Activated CD4-positive, alpha-beta T cell treated with anti-CD3 and anti-CD28 coated beads, Interleukin-2, amount 10 ng/mL, durations not matched to agents 7 days and 5 days (primary cell): ENCODE measurements at places on chromosomes 13 and 19. TPM values are rescaled to one million over a fixed set of nuclear protein-coding genes. Genes with fewer than 3 reads are reported as not detected.

The C19orf53 gene
- total RNA-seq = 92.5 TPM

DNA sequence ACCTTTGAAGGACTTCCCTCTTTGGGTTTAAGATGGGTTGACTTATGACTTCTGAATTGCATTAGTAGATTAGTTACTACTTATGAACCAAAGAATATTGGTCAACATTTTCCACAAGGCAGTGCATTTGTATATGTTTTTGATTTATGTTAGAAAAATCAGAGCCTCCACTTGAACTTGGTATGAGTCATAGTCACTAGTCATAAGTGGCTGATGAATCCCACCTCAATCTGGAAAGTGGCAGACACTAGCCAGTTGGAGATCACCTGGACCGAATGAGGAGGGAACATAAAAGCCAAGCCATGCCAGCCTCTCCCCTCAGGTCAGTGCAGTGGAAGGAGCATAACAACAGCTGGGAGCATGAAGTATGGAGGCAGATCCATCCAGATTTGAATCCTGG lies 39.3 kb upstream of the SPART start:
- no peak for DNase-seq

DNA sequence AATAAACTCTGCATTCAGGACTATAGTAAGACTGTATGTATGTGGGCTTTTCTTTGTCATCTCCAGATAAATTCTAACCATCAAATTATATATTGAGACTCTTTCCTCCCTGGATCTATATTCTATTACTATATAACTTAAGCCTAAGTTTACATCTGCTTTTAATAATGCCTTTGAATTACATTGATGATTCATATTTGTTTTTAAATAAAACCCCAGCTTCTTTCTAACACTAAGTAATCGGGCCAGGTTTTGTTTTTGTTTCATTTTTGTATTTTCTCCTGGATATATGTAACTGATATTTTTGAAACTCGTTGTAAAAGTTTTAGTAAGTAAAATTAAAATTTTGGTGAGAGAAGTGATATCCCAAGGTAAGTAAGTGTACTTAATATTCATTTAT lies 1599.1 kb downstream of the PCDH9 start:
- DNase-seq = no peak

DNA sequence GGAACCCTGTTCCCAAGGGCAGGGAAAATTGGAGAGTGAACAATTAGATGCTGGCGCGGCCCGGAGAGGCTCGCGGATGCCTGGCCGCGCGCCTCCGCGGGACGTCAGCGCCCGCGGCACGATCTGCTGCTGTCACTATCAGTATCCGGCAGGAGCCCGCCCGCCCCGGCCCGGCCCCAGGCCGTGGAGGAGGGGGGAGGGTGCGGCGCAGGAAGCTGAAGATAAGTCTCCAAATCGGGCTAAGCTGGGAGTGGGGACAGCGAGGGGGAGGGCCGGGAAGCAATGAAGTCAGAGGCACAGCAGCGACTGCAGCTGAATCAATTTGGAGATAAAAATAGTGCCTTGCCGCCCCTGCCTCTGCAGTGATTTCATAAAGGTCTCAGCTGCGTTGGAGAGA lies 441.5 kb upstream of the KLF12 start:
- DNase-seq = peak; percentile 57

The SYNGR4 gene
- total RNA-seq = not detected

- no peak for DNase-seq
Observed at GRCh38 chr13:92590503-92590908, 636.1 kb upstream of the GPC6 start.

DNA sequence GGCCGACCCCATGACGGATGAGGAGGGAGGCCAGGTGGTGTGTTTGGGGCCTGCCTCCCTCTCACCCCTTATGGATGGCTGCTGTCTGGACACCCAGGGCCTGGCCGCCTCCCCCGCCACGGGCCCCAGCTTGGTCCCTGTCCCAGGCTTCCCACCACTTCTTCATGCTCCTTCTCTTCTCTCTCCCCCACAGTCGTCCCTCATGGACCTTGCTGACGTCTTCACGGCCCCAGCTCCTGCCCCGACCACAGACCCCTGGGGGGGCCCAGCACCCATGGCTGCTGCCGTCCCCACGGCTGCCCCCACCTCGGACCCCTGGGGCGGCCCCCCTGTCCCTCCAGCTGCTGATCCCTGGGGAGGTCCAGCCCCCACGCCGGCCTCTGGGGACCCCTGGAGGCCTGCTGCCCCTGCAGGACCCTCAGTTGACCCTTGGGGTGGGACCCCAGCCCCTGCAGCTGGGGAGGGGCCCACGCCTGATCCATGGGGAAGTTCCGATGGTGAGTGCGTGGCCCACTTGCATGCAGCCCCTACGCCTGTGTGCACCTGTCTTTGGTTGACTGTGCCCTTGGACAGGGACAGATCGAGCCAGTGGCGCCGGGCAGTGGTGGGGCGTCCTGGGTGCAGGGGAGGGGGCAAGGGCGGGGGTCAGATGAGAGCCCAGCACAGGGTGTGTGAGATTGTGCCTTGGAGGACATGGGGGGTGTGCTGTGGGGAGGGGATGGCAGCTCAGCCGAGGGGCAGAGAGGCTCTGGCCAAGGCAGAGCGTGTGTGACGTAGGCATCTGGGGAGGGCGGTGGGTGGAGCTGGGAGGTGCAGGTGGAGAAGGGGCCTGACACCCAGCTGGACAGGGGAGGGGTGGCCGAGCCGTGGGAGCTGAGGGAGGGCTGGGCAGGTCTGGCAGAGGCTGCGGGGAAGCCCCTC lies 16.8 kb downstream of the EPN1 start:
- no peak for DNase-seq

- DNase-seq = peak; percentile 93
Observed at GRCh38 chr19:9792206-9793070, 23.9 kb upstream of the ZNF846 start.

GRCh38 chr13:73872397-73872796 lies 261.8 kb downstream of the KLF12 start:
- no peak for DNase-seq

- DNase-seq = no peak
Observed at GRCh38 chr13:25046274-25046984, 49.5 kb upstream of the PABPC3 start.

DNA sequence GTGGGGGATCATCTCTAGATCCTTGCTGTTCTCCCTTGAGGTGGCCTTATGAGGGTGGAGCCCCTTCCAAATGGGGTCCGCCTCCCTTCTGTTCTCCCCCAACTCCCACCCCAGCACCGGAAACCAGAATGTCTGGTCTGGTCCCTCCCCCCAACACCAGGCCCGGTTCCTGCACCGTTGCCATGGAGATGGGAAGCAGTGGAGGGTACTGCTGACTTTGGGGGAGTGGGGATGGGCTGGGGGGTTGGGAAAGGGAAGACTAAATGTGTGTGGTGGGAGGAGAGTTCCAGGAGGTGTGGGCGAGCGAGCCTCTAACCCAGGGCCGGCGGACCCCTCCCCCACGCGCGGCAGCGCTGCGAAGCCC lies 1.7 kb downstream of the SHANK1 start:
- no peak for DNase-seq

- DNase-seq = no peak
Observed at GRCh38 chr19:44747739-44748425, 626 bp upstream of the BCL3 start.

DNA sequence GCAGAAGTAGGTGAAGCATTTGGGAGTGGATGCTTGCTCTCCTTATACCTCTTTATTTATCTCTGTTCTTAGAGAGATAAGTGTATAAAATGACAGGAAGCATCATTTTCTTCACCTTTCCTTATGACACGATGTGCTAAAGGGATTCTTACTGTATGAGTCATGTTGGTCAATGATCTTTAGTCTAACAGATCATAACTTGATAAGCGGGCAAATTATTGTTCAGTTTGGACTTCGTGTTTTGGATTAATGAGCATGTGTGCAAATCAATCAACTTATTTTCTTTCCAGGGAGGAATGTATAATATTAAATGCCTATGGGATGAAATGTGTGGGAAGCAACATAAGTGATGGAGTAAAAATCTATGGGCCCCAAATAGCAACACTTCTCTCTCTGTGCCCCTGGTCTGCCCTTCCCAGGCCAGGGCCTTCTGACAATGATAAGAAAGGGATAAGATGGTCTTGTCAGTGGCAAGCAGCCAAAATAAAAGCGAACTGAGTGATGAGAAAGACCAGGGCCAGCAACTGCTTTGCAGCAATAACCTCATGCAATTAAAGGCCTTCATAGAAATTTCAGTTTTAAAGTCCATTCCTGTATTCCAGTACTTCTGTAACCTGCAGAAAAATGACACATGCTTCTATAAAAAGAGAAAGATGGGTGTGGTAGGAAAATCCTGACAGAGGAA lies 61.4 kb downstream of the SLC10A2 start:
- DNase-seq = no peak

The SIGLEC10 gene
- total RNA-seq = 0.98 TPM

The ZNF100 gene
- 27.5 TPM for total RNA-seq

- DNase-seq = no peak
Observed at GRCh38 chr19:19051478-19052213, 12.1 kb upstream of the SLC25A42 start.

GRCh38 chr19:435056-435706 lies 25.7 kb downstream of the SHC2 start:
- no peak for DNase-seq

DNA sequence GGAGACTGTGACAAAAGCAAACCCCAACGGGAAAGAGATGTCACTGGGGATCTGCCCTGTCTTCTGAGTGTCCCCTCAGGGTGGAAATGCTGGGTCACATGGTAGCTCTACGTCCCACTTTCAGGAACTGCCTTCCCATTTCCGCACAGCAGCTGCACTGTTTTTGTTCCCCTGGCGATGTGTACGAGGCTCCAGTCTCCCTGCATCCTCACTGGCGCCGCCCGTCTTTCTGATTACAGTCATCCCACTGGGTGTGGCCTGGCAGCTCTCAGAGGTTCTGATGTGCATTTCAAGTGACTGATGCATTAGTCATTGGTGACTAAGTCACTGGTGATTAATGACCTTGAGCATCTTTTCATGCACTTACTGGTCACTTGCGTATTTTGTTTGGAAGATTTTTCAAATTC lies 21.2 kb downstream of the PCID2 start:
- no peak for DNase-seq

- peak; percentile 48 for DNase-seq
Observed at GRCh38 chr13:114129649-114130062, 2.8 kb downstream of the RASA3 start.

The TMEM59L gene
- total RNA-seq = not detected

The ZNF69 gene
- 4.2 TPM for total RNA-seq

DNA sequence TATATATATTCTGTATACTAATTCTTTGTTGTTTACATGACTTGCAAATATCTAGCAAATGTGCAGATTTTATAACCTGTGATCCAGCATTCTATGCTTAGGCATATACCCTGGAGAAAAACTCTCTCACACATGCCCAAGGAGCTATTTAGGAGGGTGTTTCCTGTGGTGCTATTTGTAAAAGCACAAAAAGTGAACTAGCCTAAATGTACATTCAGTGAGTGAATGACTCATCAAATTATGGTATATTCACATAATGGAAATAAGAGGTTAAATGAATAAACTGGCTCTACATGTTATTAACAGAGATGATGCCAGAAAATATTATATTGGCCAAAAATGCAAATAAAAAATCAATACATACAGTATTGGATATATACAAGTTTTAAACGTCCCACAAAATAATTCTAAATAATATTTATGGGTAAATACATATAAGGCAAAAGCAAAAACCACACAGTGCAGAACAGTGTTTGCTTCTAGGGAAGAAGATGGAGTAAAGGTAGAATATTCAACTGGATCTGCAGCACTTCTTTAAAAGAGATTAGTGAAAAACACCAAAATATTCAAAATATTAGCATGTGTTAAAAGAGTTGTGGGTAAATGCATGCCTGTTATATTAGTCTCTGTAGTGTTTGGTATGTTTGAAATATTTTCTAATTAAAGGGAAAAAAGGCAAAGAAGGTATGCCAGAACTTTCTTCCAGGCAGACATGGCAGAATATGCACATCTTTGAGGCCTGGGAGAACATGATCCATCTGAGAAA lies 344.7 kb downstream of the KLF5 start:
- no peak for DNase-seq
